Motor neuron (in vitro differentiated cells): ENCODE measurements at places on chromosomes 3 and 15. TPM values are rescaled to one million over a fixed set of nuclear protein-coding genes. Genes with fewer than 3 reads are reported as not detected.

The NPRL2 gene
- 25.6 and 29.5 TPM in 2 replicates for total RNA-seq

The PGBD4 gene
- total RNA-seq: 1.2 and 1.7 TPM in 2 replicates

The CPNE9 gene
- total RNA-seq: 0.82 and 1.4 TPM in 2 replicates

The CTXND1 gene
- under 0.01 and 0.13 TPM in 2 replicates for total RNA-seq
